ENCODE measurements at places on chromosomes 6 and 20. TPM values are rescaled to one million over a fixed set of nuclear protein-coding genes. Genes with fewer than 3 reads are reported as not detected.

DNA sequence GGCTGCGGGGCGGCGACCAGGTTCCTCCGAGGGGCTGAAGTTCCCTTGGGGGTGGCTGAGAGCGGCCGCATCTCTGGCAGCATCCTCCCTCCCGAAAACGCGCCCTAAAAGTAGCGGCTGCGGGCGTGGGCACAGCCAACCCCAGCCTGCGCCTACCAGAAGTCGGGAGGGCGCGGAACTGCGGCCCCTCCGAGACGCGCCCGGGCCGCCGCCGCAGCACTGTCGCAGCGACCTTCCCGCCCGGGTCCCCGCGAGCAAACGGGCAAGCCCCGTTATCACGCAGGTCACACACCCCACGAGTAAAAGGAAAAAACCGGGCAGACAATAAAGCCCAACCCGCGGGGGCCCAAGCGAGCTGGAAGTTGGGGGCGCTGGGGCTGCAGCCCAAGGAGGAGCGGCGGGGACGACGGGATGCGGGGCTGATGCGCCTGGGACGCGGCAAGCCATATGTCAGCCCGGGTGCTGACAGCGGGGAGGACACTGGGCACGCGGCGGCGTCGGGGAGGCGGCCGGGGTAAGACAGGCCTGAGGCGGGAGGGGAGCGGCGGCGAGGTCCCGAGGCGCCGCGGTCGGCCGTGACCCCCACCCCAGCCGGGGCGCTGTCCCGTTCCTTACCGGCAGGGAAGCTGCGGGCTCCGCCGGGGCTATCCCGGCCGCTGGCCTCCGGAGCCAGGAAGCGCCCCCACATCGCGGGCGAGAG lies 659 bp downstream of the CEP85L start:
- DNase-seq, result no peak

DNA sequence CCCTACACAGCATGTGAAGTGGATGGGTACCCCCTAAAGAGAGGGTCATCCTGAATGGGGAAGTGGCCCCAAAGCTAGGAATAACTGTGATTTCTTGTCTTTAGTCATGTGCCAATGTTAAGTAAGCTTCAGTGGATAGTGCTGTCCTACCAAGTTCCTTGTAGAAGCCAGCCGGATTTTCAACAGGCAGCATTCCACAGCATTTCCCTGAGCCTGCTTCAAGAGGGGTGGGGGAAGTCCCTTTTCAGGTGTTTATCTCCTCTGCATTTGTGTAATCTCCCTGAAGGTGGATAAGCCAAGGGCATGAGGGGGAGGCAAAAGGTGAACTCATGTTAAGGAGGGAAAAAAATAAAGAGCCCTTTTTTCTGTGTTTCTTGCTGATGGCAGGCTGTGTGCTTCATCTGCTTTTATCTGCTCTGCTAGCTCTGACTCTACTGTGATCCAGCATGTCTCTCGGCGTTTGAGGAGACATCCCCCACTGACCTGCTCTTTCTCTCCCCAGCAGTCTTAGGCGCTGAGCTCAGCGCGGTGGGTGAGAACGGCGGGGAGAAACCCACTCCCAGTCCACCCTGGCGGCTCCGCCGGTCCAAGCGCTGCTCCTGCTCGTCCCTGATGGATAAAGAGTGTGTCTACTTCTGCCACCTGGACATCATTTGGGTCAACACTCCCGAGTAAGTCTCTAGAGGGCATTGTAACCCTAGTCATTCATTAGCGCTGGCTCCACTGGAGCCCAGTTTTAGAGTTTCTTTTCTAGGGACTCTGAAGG lies 1.9 kb downstream of the EDN1 start:
- DNase-seq, result peak; percentile 54

The TAP2 gene
- 25.4 TPM for polyA plus RNA-seq

The SLC22A1 gene
- 1.4 TPM for polyA plus RNA-seq

The ZNF165 gene
- polyA plus RNA-seq, result 3.0 TPM

GRCh38 chr6:42450477-42451332 lies 1.0 kb downstream of the TRERF1 start:
- peak; percentile 49 for DNase-seq

The VGLL2 gene
- not detected for polyA plus RNA-seq

DNA sequence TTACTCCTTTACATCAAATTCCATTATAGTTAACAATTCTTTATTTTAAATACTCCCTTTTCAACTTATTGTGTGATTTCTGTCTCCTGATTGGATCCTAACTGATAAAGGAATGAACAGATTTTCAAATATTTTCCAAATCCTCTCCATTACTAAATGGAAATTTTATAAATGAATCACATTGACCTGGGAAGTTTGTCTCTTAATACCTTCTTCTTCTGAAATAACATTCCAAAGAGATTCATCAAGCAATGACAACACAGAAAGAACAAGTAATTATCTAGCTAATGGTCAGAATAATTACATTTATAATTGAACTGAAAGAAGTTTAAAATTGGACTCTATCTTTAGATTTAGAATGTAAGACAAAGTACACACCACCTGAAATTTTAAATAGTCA lies 515.4 kb upstream of the PTCHD4 start:
- DNase-seq, result no peak

The FOXC1 gene
- polyA plus RNA-seq, result 18.0 TPM

The COL10A1 gene
- polyA plus RNA-seq, result not detected

DNA sequence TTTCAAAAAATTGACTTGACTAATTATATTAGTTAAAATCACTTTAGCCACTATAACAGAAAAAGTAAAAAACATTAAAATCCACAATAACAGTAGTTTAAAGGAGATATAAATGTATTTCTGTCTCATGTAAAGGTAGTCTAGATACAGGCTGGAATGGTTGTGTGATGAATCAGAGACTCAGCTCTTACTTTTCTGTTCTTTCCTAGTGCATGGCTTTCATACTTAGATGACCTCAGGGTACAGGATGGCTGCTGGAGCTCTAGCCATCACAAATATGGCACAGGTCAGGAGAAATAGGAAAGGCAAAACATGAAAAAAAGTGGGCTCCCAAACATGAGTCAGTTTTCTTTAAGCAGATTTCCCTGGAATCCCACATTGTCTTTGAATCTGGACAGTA lies 157.7 kb upstream of the FLRT3 start:
- no peak for DNase-seq

The PHACTR3 gene
- 1.7 TPM for polyA plus RNA-seq

The KLHDC3 gene
- polyA plus RNA-seq, result 90.0 TPM

DNA sequence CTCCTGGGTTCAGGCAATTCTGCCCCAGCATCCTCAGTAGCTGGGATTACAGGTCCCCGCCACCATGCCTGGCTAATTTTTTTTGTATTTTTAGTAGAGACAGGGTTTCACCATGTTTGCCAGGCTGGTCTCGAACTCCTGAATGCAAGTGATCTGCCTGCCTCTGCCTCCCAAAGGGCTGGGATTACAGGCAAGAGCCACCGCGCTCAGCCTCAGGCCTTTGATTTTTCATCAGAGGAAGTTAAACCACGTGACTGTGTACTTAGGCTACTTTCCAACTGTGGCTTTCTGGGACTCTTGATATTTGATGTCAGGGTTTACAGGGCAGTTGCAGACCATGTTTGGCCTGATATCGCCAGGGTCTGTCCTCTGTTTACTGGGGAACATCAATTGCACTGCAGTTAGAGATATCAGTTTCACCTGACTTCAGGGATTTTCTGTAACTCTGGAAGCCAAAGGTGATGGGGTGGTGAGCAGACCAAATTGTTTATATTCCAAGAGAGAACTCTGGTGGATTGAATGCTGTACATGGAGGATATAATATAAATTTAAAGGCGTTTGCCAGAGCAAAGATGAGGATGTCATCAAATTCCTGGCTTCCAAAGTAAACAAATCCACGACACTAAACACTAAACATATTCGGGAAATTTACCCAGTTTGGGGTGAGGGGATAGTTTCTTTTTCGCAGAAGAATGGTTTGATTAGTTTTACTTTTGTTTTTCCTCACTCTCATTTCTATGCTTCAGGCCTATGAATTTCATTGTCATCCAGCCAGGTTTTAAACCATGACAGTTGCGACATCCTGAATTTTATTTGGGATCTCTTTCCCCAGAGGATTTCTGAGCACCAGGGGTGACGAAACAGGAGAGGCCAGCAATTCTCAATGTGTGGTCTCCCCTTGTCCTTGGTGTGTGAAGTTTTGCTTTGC lies 4.2 kb downstream of the PSMF1 start:
- peak; percentile 81 for DNase-seq

DNA sequence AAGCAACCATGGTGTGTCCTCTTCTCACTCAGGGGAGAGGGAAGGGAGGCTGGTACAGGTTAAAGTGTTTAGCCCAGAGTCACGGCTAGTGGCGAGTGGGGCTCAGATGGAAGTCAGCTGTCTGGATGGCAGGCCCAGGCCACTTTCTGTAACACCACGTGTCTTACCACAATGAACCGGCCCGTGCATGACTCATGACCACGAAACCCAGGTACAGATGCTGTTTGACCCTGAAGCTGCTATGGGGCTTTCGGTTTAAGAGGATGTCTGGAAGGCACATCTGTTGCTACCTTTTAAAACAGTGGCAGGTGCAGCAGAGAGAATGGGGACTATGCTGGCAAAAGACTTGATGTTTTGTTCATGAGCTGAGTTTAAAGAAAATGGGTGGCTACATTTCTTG lies 36.5 kb upstream of the MPC1 start:
- peak; percentile 54 for DNase-seq

DNA sequence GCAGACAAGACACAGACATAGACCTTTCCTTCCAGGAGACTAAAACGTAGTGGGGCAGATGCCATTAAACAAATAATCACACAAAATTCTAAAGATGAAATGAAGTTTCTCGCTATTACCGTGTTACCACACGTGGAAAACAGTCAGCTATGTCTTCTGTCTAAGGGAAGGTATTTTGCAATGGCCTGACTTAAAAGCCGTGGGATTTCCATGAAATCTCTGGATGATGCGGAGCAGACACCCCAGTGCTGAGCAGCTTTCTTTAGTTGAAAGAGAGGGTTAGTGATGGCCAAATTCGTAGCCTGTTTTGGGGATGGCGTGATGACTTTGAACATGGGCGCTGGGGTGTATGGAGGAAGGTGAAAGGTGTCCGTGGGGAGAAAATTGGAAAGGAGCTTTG lies 281.8 kb downstream of the NRN1 start:
- no peak for DNase-seq

DNA sequence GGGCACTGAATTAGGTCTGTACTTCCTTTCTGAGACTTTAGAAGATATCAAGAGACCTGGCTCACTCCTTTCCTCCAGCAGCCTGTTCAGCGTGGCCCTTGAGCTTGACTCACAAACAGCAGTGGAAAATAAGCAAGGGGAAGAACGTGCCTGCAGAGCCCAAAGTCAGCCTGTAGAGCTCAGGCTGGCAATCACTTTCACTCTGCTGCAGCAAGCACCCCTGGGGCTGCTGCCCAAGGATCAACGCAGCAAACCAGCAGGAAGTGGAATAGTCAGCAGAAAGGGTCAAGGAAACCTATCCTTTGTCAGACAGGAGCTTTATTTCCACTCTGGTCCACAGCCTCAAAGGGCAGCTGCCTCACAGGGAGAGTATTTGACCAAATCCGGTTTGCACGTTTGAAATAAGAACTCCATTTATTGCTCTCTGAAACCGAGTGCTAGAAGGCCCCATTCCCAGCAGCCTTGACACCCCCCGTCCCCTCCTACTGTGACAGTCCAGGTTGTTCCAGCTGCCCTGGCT lies 77.4 kb downstream of the PRDM1 start:
- peak; percentile 23 for DNase-seq

DNA sequence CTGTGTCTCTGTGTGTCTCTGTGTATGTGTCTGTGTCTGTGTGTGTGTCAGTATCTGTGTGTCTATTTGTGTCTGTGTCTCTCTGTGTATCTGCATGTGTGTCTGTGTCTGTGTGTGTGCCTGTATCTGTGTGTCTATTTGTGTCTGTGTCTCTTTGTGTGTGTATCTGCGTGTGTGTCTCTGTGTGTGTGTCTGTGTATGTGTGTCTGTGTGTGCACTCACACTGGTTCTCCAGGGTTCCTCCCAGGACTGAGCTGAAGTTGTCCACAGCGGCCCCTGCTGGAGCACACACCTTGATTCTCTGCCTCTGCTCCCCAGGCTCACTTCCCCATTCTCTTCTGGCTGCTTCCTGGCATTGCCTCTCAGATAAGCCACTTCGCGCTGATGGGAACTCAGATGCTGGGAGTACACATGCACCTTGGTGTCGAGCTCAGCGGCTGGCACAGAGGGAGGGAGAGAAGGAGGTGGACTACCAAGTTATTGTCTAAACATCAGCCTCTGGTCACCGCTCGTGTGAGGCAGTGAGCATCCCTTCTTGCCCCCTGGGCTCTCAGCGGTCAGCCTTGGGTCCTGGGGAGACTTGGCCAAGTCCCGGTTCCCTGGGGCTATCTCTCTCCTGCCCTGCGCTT lies 104.9 kb upstream of the NXT1 start:
- peak; percentile 42 for DNase-seq

The NSFL1C gene
- 76.1 TPM for polyA plus RNA-seq

- no peak for DNase-seq
Measured at GRCh38 chr6:113788586-113788985, 68.6 kb upstream of the MARCKS start.

DNA sequence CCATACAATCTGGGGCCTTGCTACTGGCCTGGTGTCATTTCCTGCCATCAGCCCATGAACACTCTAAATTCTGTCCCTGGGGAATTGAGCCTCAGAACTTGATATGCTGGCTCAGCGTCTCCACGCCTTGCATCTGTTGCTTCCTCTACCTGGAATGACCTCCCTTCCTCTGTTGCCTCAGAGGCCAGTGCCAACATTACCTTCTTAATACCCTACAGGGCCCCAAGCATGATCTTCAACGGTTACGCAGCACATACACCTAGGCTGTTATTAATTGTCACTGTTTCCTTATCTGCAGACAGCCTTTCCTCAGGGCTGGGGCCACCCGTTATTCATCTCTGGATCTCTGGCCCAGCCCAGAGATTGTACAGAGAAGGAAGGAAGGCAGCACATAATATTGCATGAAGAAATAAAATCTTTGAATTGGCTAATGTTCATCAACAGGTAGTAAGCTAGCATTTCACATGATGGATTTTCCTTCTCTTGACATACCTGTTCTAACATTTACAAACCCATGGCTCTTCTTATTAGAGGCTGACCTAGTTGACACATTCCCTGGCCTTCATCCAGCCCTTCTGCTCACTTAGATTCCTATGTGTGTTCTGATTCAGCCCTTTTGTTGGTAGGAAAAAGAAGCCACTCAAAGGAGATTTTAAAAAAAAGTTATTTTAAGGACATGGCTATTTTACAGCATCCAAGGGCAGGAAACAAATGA lies 8.4 kb upstream of the RNF182 start:
- DNase-seq, result no peak

- DNase-seq, result no peak
Measured at GRCh38 chr6:97282238-97282725, 734 bp downstream of the MMS22L start.

- no peak for DNase-seq
Measured at GRCh38 chr6:6851949-6852261, 255.9 kb upstream of the RREB1 start.

The TRIM10 gene
- polyA plus RNA-seq, result 1.5 TPM

The NFATC2 gene
- 0.73 TPM for polyA plus RNA-seq

The GNRH2 gene
- polyA plus RNA-seq, result not detected

GRCh38 chr6:89927791-89928550 lies 33.7 kb downstream of the GJA10 start:
- no peak for DNase-seq

DNA sequence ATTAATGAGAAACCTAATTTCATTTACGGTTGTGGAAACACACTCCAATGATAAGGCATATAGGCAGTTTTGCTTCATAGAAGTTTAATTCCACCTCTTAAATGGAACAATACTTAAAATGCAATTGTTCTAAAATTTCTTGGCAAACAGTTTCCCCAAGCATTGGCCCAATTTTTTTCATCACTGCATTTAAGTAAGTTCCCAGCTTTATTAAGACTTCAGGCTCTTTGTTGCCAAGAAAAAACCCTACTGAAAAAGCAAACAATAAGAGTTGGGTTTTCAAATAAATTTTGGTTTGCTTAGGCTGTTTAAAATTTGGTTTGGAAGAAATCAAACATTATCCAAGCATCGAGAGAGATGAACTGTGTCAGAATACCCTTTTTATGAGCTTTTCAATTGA lies 690.9 kb upstream of the NRSN1 start:
- DNase-seq, result no peak

GRCh38 chr6:15425947-15426346 lies 180.1 kb downstream of the JARID2 start:
- no peak for DNase-seq
